ENCODE measurements at places on chromosomes 12 and 14.

- no peak for DNase-seq
Observed at GRCh38 chr12:82638324-82638723, 48.4 kb upstream of the TMTC2 start.

GRCh38 chr12:49367381-49368239 lies at the start of gene SPATS2:
TSS of gene SPATS2 (plus strand) at chr12:49367462. CDS start at chr12:49461013, 93,551 bp downstream.
- peak; percentile 96 for DNase-seq

GRCh38 chr14:91315844-91316267 lies 71.4 kb upstream of the GPR68 start:
- DNase-seq, result no peak

- DNase-seq, result no peak
Observed at GRCh38 chr14:38367922-38368321, 112.0 kb upstream of the CLEC14A start.

- DNase-seq, result peak; percentile 8
Observed at GRCh38 chr14:92587700-92588085, 74.1 kb downstream of the RIN3 start.

DNA sequence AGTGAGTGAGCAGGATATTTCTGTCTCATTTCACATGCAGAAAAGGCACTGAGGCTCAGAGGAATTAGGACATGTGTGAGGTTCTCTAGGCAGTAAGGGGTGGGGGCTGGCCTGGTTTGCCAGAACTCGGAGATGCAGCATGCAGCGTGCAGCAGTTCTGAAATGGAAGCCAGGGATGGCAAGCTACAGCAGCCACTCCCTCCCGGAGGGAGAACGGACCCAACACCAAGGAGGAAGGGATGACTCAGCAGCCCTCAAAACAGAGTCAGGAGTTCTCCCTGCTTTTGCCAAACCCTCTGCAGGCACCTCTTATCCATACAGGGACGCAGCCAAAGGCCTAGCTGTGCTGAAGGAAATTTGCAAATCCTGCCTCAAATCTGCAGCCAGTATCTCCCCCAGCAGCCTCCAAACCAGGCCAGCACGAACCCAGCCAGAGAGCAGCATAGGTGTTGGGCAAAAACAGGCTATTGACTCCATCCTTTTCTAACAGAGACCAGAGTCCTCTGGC lies 10.3 kb upstream of the SERPINA3 start:
- peak; percentile 77 for DNase-seq

DNA sequence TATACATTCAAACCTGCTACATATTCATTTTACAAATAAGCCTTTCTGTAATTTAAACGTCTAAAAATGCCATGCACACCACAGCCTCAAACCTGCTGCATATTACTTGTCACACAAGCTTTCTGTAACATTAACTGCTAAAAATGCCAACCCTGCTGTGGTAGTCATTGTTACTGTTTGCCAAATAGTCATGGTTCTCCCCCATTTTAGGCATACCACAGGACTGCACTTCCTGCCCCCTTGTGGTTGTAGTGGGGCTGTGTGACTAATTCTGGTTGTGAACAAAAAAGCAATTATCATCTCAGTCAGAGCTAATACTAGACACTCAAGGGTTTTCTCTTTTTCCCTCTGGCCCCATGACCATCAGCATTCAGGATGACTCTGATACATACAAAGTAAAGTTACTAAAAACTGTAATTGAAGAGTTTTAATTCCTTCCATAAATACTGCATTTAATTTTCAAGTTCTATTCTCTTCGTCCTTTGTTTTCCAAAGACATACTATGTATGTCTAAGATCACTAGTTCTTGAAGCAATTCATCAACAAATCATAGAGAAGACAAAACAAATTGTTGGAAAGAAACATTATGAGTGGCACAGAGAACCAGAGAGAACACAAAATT lies 5.7 kb upstream of the SLC35F4 start:
- no peak for DNase-seq

GRCh38 chr14:20429801-20430669 lies 5.9 kb downstream of the KLHL33 start:
- no peak for DNase-seq

DNA sequence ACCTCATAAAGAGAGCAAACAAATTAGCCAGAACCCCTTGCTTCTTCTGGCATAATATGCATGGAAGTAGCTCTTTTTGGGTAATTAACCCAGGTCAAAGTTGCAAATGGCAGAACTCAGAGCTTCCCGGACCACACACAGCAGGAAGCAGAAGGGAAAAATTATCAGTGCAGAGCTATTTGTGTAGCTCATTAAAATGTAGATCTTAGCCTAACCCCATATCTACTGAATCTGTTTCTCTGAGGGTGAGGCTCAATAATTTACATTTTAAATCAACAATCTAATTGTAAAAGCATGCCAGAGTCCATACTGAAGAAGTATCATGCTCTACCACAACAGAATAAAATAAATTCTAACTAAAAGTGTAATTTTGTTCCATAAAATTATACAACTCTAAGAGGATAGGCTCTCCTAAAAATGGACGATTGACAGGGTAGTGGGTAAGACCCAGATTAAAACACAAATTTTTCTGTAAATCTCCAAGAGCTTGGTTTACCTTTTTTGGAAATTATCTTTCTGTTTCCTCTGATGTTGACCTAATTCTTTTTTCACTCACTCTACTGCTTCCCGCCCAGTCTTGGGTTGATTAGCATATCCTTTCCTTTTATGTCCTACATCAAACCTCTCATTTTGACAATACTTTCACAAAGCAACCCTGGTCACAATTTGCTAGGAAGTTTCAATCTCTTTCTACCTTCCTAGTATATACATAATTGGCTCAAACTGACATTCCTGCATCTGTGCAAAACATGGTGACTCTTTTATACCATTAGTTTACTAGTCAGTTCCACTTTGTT lies 213.3 kb upstream of the SLC16A7 start:
- no peak for DNase-seq

DNA sequence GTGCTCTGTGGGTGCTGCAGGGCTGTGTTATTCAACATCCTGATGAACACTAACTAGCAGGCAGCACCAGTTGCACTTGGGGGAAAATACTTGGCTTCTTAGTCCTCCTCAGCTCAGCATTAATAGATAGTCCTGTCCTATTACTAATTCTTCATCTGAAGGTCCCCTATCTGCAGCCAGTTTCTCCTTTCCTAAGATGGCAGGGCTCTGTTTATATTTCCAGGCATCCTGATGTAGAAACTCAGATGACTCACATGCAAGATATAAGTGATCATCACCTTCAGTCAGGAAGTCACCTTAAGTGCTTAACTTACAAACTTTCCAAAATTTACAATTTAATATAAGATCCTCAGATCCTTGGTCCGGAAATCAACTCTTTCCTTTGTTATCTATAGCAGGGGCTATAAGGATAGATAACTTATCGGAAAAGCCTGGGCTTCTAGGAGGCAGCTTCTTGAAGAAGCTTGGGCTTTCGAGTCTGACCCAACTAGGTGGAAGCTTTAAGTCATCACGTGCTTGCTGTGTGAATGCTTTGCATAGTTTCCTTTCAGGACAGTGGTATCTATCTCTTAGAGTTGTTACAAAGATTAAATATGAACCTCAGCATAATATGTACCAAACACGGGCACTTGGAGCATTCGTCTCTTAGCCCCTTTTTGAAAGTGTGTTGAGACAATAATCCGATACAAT lies 181.0 kb upstream of the GRIP1 start:
- no peak for DNase-seq

GRCh38 chr12:47141459-47141858 lies 61.7 kb upstream of the AMIGO2 start:
- DNase-seq, result no peak

GRCh38 chr14:34104489-34105397 lies 153.9 kb upstream of the EGLN3 start:
- no peak for DNase-seq

GRCh38 chr14:30985796-30986195 lies 39.7 kb upstream of the AP4S1 start:
- DNase-seq, result no peak

DNA sequence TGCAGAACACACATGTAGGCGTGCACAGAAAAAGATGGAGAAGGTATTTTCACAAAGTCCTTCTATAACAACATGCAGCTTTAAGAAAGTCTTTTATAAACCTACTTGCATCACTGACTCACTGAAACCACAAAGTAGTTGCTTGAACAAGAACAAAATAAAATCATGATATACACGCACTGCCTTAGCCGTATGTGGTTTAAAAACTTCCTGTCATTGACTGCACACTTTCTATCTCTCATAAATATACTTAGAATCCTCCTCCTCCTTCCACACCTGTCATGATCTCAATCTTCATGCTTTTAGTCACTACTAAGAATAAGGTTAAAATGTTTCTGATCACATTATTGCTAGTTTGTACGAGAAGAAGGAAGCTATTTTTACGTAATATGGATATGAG lies 31.8 kb upstream of the RAD51AP1 start:
- no peak for DNase-seq
